ENCODE measurements at places on chromosomes 12 and 14.

GRCh38 chr12:95611676-95612309 lies 60.5 kb upstream of the USP44 start:
- DNase-seq = no peak

GRCh38 chr14:60974090-60974651 lies 6.7 kb downstream of the TRMT5 start:
- no peak for DNase-seq

DNA sequence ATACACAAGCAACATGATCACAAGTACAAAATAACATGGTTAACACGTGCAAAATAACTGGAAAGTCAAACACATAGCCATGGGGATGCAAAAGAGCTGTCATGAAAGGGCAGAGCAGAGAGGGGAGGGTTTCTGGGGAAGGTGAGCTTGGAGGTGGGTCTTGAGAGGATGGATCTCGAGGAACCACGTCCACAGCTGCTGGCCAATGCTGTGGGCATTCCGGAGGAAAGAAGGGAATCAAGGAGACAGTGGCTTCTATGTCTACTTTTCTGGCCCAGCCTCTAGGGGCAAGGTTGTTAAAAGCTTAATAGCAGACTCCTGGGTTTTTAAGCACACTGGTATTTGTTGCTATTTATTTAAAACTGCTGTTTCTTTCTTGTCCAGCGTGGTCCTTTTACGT lies 8.4 kb upstream of the MYH7 start:
- no peak for DNase-seq

DNA sequence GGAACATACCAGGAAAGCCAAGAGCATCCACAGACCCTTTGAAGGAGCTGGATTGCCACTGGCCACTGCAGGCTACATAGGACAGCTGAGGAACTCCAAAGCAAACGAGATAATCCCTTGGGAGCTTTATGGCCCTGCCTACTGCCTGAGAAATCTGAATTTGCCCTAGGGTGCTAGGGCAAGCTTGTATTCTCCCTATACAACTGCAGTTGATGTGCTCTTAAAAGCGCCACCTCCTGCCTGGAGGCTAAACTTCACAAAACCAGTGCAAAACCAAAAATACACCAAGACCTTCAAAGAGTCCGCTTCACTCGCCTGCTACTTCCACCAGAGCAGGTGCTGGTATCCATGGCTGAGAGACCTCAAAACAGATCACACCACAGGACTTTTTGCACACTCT lies 99.6 kb upstream of the KRR1 start:
- no peak for DNase-seq

- no peak for DNase-seq
These were observed 83.8 kb downstream of the KCNMB4 start for GRCh38 chr12:70449753-70450341.

DNA sequence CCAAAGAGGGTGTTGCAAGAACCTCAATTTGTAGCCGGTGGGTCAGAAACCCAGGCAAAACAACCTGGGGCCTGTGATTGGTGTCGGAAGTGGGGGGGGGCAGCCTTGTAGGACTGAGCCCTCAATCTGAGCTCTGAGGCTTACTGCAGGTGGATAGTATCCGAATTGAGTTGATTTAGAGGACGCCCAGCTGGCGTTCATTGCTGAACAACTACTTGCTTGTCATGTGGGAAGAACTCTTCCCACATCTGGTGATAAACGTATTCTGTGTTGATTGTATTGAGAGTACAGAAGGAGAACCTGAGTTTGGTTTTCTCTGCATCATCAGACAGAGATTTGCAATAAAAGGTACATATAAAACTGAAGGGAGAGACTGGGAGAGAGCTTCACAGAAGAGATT lies 5.1 kb downstream of the ANO6 start:
- DNase-seq = no peak

All from Ammon's horn (tissue), 1 donor.